ENCODE measurements at places on chromosomes 5 and 9.

- DNase-seq, result no peak
Observed at GRCh38 chr5:36363744-36364143, 62.0 kb upstream of the RANBP3L start.

- no peak for DNase-seq
Observed at GRCh38 chr5:22044229-22044628, 808.9 kb downstream of the CDH12 start.

- DNase-seq, result no peak
Observed at GRCh38 chr5:39547553-39548154, 122.9 kb upstream of the DAB2 start.

GRCh38 chr5:95808013-95808685 is 14.4 kb downstream of the GLRX start:
- DNase-seq, result no peak

- DNase-seq, result no peak
Observed at GRCh38 chr5:142913728-142914338, 143.7 kb downstream of the ARHGAP26 start.

DNA sequence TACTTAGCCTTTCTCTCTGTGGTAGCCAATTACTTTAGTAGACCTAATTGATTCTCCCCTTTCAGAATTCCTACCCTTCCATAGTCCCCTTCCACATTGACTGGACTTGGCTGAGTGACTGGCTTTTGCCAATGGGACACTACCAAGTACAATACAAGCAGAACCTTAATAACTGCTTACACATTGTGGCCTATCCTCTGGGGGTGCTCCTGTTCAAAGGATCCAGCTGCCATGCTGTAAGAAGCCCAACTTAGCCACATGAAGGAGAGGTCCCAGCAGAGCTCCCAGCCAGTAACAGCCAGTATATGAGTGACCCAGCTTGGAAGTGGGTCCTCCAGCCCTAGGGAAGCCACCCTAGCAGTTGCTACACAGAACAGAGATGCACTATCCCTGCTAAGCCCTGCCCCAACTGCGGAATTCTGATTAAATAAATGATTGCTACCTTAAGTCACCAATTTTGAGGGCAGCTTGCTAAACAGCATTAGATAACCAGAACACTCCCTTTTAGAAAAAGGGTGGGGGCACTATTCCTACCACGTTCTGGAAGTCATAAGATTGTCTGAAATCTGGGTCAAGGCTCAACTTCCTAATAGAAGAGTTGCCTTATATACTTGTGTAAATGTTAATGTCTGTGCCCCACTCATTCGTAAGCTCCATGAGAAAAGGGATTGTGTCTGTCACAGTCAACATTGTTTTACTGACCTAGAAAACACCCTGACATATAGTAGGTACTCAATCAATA is 11.1 kb upstream of the APTX start:
- DNase-seq, result no peak

DNA sequence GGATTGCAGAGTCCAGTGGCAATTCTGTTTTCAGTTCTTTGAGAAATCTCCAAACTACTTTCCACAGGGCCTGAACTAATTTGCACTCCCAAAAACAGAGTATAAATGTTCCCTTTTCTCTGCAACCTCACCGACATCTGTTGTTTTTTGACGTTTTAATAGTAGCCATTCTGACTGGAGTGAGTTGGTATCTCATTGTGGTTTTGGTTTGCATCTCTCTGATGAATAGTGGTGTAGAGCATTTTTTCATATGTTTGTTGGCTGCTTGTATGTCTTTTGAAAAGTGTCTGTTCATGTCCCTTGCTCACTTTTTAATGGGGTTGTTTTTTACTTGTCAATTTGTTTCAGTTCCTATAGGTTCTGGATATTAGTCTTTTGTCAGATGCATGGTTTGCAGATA is 72.6 kb downstream of the PALM2AKAP2 start:
- DNase-seq, result no peak

DNA sequence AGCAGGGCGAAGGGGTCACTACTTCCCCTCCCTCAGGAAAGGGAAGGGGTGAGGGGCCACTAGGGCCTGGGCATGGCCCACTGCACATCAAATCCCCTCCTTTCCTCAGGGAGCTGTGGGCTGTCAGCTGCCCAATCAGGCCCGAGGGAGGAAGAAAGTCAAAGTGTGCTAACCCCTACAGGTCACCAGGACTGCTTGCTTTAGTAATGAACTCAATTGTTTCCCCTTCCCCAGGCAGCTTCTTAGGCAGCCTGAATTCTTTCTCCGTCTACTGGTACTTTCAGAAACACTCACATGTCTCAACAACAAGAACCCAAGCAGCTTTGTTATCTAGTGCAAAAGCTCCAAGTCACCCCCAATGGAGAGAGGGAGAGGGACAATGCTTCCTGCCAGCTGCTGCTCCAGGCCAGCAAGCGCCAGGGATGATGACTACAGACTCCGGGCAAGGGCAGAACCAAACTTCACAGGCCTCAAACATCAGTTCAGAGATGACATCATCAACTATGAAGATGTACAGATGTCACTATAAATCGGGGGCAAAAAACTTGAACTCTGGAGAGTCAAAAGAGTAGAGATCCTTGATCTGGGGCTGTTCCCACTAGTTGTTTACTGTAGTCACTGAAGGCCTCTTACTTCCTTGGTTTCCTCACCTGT is 100.7 kb downstream of the SLIT3 start:
- DNase-seq, result no peak

- DNase-seq, result no peak
Observed at GRCh38 chr5:110043025-110043424, 353.3 kb downstream of the MAN2A1 start.

DNA sequence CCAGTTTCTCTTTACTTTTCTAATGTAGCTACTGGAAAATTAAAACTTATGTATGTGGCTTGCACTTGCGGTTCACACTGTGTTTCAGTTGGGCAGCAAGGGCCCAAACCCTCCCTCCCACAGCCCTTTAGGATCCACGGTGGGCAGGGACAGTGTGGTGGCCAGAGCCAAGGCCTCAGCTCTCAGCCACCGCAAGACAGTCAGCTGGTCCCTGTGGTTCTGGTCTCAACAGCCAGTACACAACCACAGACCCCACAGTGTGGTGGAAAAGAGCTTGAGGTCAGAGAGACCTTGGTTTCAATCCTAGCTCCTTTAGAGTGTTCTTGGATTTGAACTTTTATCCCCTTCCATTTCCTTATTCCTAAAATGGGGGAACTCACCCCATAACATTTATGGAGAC is 153.0 kb upstream of the SMIM23 start:
- DNase-seq, result no peak

DNA sequence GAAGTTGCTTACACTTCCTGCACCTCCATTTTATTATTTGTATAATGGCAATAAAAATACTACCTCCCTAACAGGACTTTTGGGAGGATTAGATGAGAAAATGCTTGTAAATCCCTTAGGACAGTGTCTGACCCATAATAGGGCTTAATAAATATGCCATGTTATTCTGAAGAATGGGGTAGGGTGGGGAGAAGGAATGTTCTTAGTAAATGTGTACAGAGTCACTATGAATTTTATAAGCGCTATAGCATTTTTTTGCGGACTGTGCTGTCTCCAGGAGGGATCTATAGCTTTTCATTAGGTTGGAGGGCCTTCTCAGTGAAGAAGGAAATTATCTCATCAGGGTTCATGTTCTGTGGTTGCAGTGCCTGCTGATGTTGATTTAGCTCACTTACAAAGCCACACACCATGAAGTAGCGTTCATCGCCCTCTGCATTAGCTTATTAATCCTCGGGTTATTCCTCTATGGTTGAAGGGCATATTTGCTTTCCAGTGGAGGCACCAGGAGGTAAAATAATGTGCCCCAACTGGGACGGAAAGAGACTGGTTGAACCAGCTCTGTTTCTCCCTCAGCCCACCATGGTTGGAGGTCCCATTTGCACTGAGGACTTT is 497.1 kb downstream of the ARHGEF28 start:
- no peak for DNase-seq
